ENCODE measurements at places on chromosomes 2 and 18.

- DNase-seq: no peak
These were observed 1.4 kb downstream of the SP110 start for GRCh38 chr2:230218421-230218820.

- no peak for DNase-seq
These were observed 264.3 kb upstream of the SLC39A10 start for GRCh38 chr2:195392446-195393336.

GRCh38 chr18:61606759-61607158 lies 273.5 kb downstream of the CDH20 start:
- DNase-seq: peak; percentile 12

DNA sequence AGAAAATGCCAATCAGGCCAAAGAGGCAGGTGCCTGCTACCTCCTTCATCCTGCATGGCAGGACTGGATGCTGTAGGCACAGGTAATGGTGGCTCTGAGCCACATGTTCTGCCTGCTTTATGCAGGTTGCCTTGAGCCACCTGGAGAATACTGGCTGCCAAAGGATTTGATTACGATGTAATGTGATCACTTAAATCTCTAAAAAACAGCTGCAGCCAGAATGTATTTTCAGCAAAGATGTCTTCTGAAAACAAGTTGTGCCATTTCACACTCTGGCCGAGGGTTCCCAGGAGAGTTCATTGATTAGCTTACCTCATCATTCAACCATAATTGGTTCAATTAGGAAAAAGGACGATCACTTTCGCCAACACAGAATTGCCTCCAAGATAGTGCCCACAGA lies 17.9 kb upstream of the MSGN1 start:
- DNase-seq: no peak

GRCh38 chr2:109472331-109472959 lies 141.3 kb downstream of the SEPTIN10 start:
- no peak for DNase-seq

DNA sequence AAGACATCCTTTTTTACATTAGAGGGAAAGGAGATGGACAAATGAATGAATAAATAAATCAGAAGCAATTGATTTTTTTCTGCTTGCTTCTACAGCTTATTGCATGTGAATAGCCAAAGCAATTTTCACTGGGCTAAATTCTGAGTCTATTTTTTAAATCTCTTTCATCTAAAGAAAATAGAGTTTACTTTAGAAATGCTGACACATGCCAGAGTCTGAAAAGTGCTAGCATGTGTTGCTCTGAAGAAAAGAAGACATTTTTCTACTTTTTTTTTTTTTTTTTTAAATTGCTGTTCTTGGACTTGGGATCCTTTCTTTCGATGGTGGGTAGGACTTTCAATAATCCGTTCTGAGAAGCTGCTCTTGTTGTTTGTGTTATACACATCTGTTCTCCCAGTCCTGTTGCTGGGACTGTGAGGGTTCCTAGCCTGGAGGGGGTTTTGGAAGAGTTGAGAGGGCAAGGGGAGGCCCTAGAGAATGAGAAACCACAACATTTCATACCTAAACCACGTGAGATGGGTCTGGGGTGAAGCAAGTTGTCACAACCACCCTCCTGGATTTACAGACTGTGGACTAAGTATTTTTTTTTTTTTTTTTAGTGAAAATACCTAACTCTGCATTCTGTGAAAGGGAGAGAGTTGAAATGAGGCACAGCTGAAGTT lies 193.5 kb downstream of the PRKCE start:
- DNase-seq: no peak

DNA sequence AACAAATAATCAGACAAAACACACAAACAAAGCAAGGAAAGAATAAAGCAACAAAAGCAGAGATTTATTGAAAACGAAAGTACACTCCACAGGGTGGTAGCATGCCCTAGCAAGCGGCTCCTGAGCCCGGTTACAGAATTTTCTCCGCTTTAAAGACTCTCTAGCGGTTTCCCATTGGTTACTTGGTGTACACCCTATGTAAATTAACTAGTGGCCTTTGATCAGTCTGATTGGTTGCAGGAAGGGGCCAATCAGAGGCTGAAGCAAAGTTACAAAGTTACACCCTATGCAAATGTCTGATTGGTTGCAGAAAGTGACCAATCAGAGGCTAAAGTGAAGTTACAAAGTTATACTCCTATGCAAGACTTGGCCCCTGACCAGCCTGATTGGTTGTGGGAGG lies 242.9 kb downstream of the LDLRAD4 start:
- no peak for DNase-seq

GRCh38 chr2:118670276-118670675 lies 177.2 kb downstream of the EN1 start:
- no peak for DNase-seq

- no peak for DNase-seq
These were observed 264.6 kb upstream of the AGAP1 start for GRCh38 chr2:235229236-235229635.

GRCh38 chr18:67705748-67706147 lies 189.2 kb upstream of the DSEL start:
- DNase-seq: no peak

DNA sequence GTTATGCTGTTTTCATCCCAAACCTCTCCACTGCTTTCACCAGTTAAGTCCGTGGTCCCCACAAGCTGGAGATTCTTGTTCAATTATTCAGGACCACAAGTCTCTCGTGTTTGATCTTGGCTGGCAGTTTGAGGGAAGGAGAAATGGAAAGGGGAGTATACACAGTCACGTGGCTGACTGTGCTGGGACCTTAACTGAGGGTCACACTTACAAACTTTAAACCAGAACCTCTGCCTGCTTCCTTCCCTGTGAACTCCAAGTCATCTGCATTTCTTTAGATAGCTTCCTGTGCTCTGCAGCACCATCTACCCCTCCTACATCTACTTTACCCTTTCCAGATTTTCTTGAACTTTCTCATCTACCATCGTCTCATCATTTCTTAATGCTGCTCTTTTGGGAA lies 91.7 kb downstream of the ARHGEF4 start:
- DNase-seq: no peak

DNA sequence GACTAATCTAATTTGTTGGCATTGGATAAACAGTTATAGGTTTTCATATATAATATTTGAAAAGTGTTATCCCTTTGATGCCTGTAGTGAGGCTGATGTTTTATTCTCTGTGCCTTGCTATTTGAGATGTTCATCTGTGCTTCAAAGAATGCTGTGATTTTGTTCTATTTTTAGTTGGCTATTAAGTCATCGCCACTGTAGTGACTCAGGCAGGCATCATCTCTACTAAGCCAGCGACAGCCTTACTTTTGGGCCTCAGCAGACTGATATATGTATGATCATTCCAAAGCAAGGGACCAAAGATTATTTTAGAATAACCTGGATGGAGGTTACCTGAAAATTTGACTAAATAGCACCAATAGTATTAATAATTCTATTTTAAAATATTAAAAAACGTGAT lies 1674.5 kb upstream of the NXPH2 start:
- DNase-seq: no peak

DNA sequence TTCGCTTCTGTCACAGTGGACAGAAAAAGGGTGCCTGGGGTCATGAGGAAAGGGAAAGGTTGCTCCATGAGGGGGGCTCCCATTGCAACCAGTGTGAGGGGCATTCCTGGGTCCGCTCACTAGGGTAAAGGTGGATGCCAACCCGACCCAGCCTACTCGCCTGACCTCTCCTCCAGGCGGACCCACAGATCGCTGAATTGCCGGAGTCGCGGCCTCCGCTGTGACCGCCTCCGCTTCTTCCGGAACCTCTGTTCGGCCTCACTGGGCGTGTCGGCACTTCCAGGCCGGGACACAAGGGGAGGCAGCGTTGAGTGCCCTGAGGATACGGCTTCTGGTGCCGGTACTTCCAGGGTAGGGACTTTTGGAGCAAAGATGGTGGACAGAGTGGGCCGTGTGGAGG lies 57.1 kb downstream of the TRABD2A start:
- no peak for DNase-seq

GRCh38 chr2:22500555-22500935 lies 884.4 kb upstream of the KLHL29 start:
- DNase-seq: no peak

DNA sequence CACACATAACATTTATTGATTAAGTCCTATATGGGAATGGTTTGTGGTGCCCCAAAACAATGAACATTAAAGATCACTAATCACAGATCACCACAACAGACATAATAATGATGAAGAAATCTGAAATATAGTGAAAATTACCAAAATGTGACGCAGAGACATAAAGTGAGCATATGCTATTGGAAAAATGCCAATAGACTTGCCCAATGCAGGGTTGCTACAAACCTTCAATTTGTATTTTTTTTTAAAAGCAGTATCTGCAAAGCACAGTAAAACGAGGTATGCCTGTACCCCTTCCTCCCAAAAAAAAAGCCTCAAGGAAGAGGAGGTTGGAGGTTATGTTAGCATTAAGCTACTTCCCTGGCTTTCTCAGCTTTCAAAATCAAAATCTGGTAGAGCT lies 131.1 kb downstream of the RBMS1 start:
- DNase-seq: no peak

DNA sequence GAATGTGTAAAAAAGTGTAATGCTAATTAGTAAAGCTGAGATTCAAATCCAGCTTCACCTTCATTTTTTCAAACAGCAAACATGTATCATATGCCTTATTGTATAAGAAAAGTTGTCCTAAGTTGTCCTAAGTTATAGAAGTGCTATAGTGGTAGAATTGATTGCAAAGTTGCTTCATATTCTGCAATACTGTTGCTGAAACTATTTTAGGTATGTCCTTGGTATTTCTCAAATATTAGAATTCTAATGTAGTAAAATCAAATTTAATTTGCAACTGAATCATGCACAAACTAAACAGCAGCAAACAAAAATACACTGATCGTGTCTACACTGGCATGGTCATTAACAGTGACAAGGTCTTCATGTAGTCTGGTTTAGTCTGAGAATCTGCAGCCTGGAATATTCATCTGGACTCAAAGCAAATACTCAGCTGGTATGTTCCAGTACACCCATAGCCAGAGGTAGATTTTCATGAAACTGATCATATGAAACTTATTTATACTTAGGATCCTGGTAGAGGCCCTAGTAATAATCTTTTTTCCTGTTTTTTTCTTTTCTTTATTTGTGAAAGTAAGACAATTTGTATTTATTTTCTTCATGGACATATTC lies 555.6 kb upstream of the ZEB2 start:
- DNase-seq: no peak
